ENCODE measurements at places on chromosomes 3 and 15. TPM values are rescaled to one million over a fixed set of nuclear protein-coding genes. Genes with fewer than 3 reads are reported as not detected.

Gene THRB
- 13.1 TPM for total RNA-seq

Gene PDE12
- 22.4 TPM for total RNA-seq

Gene CCR2
- not detected for total RNA-seq

Gene FANCI
- total RNA-seq: 30.5 TPM

Gene HGD
- not detected for total RNA-seq

Gene PTPRG
- total RNA-seq: 10.5 TPM

Gene SLC30A4
- 6.0 TPM for total RNA-seq

Gene BTLA
- total RNA-seq: not detected

Gene LDHAL6B
- total RNA-seq: not detected

Gene ERICH6
- total RNA-seq: not detected

Gene ZPLD1
- 3.8 TPM for total RNA-seq

Gene ZKSCAN7
- total RNA-seq: 4.2 TPM

Gene ARL8B
- 77.8 TPM for total RNA-seq

Gene GPR62
- total RNA-seq: not detected

Gene UMPS
- 28.2 TPM for total RNA-seq

Gene SLC7A14
- not detected for total RNA-seq

Gene GOLGA6D
- not detected for total RNA-seq

Gene SCAMP2
- total RNA-seq: 36.5 TPM

Measured in mammary epithelial cell (primary cell).